ENCODE measurements at places on chromosomes 1 and 21. TPM values are rescaled to one million over a fixed set of nuclear protein-coding genes. Genes with fewer than 3 reads are reported as not detected.

DNA sequence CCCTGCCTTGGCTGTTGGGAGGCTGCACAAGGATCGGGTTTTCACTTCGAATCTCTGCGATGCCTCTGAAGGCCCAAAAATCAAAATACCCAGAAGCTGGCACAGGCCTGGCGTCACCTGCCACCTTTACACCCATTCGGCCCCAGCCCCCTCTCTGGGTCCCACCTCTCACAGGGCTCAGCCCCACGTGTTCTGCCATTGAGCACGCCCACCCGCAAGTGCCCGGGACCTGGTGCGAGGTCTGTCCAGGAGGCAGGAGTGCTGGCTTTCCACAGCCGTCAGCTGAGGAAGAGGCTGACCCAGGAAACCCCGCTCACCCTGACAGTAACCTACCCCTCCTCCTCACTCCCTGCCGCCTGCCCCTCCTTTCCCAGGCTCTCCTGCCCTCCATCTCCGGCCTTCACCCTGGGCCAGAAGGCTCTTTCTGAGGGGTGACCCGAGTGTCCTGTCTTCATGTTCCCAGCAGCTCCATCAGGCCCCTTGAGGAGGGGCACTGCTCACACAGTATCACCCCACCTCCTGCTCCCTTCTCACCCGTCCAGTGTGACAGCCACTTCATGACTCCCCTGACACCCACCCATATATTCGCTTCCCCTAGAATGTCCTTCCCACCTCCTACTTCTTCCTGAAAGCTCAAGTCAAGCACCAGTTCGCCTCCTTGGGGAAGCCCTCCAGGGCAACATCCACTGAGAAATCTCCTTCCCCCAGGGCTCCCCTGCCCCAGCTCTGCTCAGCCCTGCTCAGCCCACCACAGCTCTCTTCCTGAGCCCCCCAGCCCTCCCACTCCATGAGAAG, 13.5 kb downstream of the RCC2 start:
- no peak for DNase-seq

SPRR2A gene
- not detected for total RNA-seq

RGS16 gene
- 13.6 TPM for total RNA-seq

DNA sequence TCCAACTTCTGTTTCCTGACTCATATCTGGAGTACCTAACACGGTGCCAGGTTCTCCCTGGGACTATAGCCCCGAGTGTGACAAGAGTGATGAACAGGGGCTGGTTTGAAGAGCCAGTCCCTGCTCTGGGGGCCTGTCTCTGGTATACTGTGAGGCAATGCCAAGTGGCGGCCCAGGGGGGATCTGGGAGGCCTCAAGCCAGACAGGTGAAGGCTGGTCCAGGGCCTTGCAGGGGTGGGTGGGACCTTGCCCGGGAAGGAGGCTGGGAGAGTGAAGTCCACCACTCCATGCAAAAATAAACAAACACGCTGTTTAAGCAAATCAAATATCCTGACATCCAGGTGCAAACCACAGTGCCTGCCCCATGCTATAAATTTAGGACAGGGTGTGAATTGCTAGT, 6.8 kb upstream of the PLXNA2 start:
- DNase-seq, result no peak

RNF186 gene
- total RNA-seq, result not detected

- DNase-seq, result no peak
Observed at GRCh38 chr1:106980121-106980520, 76.4 kb upstream of the PRMT6 start.

TRPM2 gene
- 13.1 TPM for total RNA-seq

DNA sequence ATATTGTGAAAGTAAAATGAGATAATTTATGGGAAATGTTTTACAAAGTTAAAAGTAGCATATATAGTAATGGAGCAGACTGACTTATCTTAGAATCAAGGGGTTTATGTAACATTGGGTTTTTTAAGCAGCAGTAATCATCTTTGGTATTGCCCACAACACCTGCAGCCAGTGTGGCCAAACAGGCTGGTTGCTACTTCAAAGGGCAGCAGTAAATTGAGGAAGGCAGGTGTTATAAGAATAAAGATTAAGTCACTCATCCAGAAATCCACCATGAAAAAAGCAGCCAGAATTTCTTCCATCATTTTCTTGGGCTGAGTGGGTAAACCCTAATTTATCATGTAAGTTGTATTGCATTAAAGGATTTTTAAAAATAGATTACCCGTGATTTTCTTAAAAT, 16.7 kb downstream of the DYNLT5 start:
- DNase-seq, result no peak

GRCh38 chr21:31520561-31521098, 138.9 kb upstream of the SOD1 start:
- peak; percentile 74 for DNase-seq

OR2T33 gene
- not detected for total RNA-seq

GRCh38 chr1:35282172-35282571, 13.7 kb downstream of the ZMYM4 start:
- DNase-seq, result no peak

- peak; percentile 83 for DNase-seq
Observed at GRCh38 chr1:115757856-115758255, 10.7 kb downstream of the CASQ2 start.

DNA sequence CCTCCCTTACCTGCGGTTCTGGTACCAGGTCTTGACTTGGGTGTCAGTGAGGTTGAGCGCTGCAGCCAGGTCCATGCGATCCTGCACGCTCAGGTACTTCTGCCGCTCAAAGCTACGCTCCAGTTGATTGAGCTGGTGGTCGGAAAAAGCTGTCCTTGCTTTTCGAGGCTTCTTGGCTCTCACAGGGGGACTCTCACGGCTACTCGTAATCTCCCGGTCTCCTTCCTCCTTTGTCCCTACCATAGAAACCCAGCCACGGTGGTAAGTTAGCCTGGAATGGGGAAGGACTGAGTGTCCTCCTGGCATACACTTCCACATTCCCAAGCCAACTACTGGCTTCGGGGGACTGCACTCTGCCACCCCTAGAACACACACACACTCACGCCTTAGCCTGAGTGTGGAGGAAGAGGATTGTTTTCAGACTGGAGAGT, 2.6 kb downstream of the BARHL2 start:
- no peak for DNase-seq

FCMR gene
- 8.5 TPM for total RNA-seq

GRCh38 chr1:19222979-19223824, 13.1 kb upstream of the UBR4 start:
- no peak for DNase-seq

GRCh38 chr1:244183037-244183436, 132.0 kb downstream of the ZBTB18 start:
- DNase-seq, result no peak

DNA sequence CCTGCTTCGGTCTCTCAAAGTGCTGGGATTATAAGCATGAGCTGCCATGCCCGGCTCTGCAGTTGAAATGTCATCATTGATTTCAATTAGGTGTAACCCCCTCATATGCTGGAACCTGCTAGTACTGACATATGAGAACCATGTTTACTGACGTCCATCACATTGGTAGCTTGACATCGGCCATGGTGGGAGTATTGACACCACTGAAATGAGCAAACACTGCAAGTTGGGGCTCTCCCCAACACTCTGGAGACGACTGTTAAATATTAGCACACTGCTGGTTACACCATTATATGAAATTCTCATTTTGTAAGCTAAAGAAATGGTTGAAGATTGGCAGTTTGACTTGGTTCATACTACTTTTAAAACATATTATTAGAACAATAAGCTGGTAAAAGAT, 63.7 kb downstream of the CNST start:
- DNase-seq, result no peak

DNA sequence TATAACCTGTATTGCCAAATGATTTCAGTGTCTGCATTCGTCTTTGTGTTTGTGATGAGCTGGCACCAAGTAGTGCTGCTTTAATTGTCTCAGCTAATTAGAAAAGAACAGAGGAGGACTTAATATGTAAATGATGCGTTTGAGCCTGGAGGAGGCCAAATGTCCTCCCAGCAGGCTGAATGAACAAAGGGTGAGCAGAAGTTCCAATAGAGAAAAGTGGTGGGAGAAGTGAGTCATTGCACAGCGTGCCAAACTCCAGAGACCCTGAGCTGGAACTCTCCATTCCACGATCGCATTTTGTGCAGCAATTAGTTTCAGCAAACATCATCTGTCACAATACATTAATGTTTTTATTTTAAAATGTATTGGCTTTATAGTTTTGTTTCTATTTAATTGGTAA, 17.9 kb downstream of the ETV3L start:
- no peak for DNase-seq

GRCh38 chr1:9724706-9725476, 73.4 kb downstream of the PIK3CD start:
- DNase-seq, result no peak

- DNase-seq, result no peak
Observed at GRCh38 chr1:31681415-31681814, 22.4 kb downstream of the COL16A1 start.

GRCh38 chr1:12619792-12620487, 1.9 kb upstream of the DHRS3 start:
- peak; percentile 90 for DNase-seq

GRCh38 chr1:231041719-231042261, 1.7 kb upstream of the FAM89A start:
- DNase-seq, result no peak

GRCh38 chr1:42657201-42657600, 1.0 kb upstream of the PPIH start:
- no peak for DNase-seq

IFNLR1 gene
- total RNA-seq, result 9.0 TPM

- no peak for DNase-seq
Observed at GRCh38 chr1:241842565-241842964, 5.4 kb upstream of the EXO1 start.

GRCh38 chr1:3869751-3870301, 12.6 kb downstream of the DFFB start:
- DNase-seq, result no peak

E2F2 gene
- 4.9 TPM for total RNA-seq

KIAA0040 gene
- total RNA-seq, result 23.9 TPM

OR2AJ1 gene
- not detected for total RNA-seq

RASSF5 gene
- total RNA-seq, result 37.7 TPM

Measured in lung (tissue), 17 donors.